Fibroblast of skin of left biceps (primary cell): ENCODE measurements at places on chromosomes 16 and 17.
A peak's percentile ranks its signal among the peaks of the same experiment; 100 is the strongest.

DNA sequence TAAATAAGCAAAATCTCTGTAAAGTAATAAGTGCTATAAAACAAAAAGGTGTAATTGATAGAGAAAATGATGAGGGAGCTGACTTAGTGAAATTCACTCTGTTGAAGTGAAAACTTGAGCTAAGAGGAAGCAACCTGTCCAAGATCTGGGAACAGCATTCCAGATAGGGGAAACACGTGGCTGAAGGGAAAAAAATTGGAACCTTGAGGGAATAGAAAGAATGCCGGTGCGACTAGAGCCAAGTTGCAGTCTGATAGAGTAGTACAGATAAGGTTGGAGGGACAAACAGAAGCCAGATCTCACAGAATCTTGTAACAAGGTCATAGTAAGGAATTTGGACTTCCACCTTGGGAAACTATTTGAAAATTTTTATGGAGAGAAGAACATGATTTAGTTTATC lies 623 bp upstream of the DDX52 start:
- DNase-seq: no peak

- no peak for DNase-seq
Observed at GRCh38 chr17:80114758-80115157, 13.4 kb downstream of the GAA start.

DNA sequence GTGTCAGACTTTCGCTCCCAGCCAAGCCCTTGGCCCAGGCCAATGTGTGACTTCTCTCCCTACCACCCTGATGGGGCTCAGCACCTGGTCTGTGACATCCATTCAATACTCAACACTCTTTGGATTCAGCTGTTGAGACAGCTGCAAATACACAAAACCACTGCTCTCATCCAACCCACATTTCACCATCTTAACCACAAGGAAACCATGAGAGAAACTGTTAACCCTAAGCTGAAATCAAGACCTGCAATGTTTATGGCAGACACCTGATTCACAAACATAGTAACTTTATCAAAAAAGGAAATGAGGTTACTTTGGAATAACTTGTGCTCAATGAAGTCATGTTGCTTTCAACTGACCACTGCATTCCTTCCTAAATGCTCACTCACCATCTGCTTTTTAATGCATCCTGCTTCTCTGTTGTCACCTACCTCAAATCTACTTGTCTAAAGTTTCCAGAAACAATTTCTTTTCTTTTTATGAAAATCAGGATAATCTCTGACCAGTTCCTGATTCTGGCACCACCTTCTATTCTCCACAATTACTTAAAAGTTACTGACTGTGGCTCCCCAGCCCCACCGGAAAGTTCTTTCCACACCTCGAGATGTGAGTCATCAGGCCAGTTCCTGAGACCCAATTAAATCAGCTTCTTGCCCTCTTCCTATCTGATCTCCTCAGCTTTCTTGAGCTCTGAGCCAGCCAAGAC lies 88.2 kb downstream of the NOG start:
- DNase-seq: peak; percentile 76

DNA sequence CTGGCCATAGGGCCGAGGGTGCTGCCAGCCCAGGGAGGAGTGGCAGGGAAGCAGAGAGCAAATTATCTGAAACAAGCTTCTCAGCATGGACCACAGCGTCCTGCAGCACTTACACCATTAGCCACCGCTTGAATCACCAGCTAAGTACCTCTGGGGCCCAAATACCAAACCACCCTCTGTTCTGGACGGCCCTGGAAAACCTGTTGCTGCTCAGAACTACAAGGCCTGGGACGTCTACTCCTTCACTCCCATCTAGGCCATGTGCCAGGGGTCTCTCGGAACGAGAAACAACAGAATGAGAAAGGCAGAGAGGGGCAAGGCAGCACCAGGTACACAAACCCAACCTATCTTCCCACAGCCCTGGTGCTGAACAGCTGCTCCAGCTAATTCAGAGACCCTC lies 39.9 kb upstream of the GFOD2 start:
- no peak for DNase-seq

DNA sequence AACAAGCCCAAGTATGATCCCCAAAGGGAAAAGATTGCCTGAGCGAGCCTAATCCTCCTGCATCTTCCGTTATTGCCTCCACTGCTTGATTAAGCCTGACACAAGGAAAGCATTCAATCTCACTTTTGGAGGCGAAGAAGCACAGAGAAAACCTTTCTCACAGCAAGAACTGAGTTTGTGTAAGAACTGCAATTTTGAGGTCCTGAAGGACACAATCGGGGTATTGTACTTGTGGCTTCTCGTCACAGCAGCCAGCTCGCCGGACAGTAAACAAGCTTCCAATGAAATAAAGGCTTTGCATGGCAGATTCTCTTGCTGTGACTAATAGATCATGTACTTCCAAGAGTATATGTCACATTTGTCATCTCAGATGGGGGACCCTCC lies 18.7 kb upstream of the FOXF1 start:
- no peak for DNase-seq

GRCh38 chr16:85279825-85280545 lies 167.7 kb upstream of the CIBAR2 start:
- no peak for DNase-seq

- no peak for DNase-seq
Observed at GRCh38 chr17:82444941-82445521, 5.5 kb downstream of the CYBC1 start.

DNA sequence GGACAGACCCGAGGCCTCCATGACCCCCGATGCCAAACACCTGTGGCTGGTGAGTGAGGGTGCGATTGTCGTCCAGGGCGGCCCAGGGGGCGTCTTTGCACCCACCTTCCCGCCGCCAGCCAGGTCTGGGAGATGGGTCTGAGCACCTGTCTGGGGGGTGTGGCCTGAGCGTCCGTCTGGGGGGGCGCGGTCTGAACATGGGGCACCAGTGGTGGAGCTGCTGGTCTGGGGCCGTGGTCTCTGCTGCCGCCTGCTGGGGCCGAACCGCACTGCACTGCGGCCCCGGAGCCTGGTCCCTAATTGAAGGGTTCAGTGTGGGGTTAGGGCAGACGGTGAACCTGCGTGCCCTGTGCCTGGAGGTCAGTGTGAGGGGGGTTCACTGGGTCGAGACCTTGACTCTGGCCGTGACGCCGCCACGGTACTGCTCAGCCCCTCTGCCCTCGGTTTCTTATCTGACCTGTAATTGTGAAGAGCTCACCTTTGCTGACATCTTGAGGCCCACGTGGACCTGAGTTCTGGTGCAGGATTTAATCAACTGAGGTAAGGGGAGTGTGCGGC lies 12.6 kb upstream of the TCF25 start:
- DNase-seq: no peak

DNA sequence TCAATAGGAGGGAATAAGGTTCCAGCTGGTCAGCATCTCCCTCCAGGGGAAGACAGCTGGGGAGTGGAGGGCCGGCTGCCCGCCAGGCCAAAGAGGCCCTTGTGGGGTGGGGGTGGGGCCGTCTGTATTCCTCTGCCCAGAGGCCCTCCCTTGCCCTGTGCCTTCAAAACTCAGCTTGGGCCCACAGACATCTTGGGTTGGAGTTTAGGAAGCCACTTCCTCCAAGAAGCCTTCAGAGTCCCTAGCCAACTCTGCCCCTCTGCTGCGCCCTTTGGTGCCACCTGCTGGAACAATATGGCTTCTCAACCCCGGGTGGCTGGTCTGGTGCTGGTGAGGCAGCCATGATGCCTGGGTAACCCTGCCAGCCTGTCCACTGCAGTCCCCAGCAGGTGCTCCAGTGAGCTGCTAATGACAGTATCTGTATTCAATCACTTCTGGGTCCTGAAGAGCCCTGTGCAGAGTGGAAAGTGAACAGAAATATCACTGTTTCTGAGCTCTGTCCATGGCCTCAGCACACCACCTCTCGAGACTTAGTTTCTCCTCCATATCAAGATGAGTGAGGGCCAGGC lies 16.7 kb downstream of the HSD11B2 start:
- DNase-seq: no peak

DNA sequence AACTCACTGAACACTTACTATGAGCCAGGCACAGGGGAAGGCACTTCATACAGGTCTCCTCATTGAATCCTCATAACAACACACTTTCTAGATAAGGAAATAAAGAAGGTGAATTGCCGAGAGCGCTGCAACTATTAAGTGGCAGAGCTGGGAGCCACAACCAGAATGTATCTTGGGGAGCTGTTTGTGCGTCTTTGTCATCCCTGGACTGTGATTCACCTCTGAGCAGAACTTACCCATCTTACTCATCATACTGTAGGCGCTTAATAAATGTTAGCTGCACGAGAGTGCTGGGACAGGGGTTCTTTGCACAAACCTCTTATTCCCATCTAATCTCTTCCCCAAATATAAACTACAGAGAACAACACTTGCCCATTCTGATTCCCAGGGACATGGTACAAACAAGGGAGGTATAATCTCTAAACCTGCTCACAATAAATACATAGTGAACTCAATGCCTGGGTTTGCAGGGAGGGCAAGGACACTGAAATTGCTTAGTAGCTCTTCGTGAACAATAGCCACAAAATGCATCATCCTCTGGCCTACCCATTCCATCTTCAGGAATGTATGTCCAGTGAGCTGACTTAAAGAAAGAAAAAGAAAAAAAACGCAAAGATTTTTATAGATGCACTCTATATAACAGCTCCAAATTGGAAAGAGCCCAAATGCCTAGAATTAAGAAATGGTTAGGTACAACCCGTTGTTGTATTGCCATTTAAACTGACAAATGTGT lies 43.0 kb downstream of the MYO18A start:
- no peak for DNase-seq

DNA sequence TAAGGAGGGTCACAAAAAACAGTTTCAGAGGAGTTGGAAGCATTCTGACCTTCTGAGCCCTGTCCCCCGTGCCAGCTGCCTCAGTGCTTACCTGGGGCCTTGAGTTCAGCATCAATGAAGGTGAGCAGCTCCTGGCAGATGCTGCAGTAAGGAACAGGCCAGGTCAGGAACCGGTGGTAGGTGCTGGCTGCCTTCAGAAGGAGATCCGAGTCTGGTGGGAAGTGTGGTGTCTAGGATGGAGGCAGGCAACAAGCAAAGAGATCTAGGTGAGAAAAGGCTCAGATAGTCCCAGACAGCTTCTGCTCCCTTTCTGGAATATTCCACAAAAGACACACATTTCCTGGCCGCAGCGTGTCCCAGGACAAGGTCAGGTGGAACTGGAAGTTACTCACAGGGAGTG lies 37.2 kb upstream of the PIK3R6 start:
- DNase-seq: no peak

GRCh38 chr16:24977678-24978075 lies 37.5 kb downstream of the ARHGAP17 start:
- peak; percentile 79 for DNase-seq

- no peak for DNase-seq
Observed at GRCh38 chr17:58503866-58504265, 10.6 kb downstream of the MTMR4 start.
